ENCODE measurements at places on chromosomes 5 and 9. TPM values are rescaled to one million over a fixed set of nuclear protein-coding genes. Genes with fewer than 3 reads are reported as not detected.

DNA sequence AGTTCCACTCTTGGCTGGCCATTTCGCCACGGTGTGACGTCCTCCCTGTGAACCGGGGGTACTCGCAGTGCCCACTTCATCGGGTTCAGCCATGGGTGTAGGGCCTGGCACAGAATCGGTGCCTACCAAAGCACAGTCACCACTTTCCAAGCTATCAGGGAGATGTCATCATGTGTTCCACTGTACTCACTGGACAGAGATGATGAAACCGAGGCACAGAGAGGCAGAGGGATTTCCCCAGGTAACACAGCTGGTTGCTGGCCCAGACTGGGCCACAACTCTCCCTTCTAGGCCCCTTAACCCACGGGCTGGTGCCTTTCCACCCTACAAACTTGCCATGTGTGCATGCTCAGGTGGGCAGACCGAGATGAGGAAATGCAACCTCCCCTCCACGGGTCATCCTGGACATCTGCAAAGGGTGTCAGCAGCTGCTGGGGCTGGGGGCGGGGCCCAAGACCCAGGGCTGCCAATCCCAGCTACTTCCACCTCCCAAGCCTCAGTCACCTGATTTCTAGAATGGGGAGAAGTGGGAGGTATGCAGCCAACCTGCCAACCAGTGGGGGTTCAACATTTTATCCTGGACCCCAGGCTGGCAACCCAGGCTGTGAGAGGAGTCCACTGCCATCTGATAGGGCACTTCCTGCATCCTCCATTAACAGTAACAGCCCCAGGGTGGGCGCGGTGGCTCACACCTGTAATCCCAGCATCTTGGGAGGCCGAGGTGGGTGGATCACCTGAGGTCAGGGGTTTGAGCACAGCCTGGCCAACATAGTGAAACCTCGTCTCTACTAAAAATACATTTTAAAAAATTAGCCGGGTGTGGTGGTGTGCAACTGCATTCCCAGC is 893 bp upstream of the SH2D3C start:
- DNase-seq: peak; percentile 33

DNA sequence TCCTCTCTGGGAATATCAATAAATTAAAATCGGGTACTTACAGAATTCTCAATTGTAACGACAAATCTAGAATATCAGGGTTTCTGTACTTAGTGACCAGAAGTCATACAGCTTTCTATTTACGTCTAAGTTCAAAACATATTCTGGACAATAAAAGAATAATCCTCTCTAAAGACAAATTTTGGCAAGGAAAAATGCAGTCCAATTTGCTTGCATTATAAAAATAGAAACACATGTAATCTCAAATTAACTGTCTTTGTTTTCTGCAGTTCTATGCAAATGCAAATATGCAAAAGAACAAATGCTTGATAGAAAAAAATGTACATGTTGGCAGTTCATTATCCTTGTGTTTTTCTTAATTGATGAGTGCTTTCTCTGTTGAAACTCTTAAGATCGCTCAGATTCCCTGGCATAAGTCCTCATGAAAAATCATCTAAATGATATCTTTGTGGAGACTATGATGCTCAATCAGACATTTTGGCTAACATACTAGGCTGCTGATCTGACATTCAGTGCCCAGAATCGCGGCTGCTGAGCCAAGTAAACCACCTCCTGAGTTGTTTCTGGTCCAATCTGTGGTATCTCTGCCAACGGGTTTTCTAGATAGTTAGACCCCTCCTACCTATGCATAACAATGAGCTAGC is 990.1 kb upstream of the C9orf72 start:
- DNase-seq: no peak

DNA sequence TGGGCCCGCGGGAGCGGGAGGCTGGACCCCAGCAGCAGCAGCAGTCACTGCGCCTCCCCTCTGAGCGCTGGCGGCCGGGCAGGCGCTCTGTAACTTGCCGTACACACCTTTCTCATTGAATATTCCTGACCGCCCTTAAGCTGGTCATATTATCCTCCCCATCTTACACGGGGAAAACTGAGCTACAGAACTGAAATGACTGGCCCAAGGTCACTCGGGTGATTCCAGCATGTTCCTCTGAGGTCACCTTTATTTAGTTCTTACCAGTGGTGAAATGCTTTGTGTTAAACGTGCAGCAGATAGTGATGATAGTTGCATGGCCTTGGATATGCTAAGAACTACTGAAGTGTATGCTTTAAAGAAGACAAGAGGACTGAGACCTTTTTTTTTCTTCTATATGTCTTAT is 607 bp downstream of the UQCRQ start:
- no peak for DNase-seq

DNA sequence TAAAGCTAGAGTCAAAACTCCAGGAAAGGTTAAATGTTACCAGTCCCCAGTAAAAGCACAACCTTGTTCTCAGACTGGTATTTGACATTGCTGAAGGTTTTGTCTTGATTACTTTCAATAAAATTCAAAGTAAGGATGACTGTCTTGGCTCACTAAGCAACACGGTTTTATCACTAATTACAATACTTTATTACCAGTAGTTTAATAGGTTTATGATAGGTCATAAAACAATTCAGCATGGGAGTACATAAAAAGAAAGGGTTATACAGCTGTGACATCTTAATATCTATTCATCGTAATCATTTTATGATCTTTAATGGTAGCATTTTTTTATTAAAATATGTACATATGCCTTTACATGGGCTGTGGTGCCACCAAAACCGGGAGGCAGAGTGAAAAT is 370.7 kb upstream of the IRX2 start:
- no peak for DNase-seq

GRCh38 chr5:77984587-77984986 is 208.4 kb upstream of the TBCA start:
- no peak for DNase-seq

DNA sequence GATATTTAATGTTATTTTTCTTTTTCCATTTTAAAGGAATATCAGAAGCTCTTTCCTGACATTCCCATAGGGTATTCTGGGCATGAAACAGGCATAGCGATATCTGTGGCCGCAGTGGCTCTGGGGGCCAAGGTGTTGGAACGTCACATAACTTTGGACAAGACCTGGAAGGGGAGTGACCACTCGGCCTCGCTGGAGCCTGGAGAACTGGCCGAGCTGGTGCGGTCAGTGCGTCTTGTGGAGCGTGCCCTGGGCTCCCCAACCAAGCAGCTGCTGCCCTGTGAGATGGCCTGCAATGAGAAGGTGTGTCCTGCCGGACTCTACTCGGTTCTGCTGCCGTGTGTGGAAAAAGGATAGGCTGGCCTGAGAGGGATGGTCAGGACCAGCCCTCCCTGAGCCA is 24.2 kb downstream of the NANS start:
- DNase-seq: no peak

DNA sequence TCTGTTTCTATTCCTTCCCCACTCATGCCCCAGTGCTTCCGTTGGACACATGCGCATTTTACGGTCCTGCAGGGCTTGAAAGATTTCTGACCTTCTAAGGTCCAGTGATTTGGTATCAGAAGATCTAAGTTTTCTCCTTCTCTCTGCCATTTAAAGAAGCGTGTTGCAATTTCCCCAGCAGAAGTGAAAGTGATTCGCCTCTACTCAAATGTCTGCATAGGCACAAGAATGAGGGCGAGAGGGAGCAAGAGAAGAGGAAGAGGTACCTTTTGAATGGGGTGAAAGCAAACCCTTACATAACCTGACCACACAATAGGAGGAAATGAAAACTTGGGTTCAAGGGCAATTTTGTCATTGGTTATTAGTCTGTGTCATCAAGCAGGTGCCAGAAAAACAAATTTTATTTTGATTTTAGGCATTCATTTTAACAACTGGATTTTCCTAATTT is 31.7 kb upstream of the NR3C1 start:
- DNase-seq: no peak

- no peak for DNase-seq
These were observed 1392.3 kb upstream of the CDH9 start for GRCh38 chr5:28430565-28431178.

DNA sequence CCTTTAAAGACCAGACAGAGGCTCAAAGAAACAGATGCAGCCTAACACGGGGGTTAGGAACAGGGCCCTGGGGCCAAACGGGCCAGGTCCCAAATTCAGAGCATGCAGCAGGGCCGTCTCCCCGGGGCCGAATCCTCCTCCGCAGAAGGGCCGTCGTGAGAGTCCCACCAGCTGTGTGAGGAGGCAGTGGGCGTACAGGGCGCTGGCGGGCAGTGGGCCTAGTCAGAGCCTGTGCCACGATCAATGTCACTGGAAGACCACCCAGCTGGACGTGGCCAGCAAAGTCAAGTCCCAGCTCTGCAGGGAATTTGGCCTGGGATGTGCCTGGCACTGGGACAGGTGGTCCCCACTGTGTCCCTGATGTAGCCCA is 15.8 kb upstream of the FCN2 start:
- DNase-seq: no peak

DNA sequence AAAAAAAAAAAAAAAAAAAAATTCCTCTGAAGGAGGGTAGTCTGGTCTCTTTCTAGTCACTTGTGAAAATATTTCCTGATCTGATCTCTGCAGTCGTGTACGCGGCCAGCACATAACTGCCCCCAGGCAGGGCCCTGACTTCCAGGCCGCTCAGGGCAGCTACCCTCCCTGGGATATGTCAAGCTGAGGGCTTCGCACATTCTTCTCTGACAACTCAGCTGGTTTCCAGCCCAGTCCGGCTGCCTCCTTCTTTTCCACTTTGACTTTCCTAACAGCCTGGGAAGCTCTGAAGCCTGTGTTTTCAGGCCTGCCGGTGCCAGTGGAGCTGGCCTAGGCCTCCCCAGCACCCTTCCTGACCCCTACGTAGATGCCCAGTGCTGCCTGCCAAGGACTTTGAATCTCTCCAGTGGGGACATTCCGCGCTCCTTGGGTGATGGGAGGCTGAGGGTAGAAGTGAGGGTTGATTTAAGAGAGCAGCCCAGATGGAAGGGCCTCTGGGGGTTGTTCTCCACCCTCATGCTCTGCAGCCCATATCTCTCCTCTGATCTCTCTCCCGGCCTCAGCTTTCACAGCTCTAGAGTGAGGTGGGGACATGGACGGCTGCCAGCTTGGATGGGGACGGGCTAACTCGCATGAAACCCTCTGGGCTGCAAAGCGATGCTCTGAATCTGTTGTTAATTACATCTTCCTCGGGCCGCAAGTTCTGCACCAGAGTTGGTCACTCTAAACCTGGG is 20.7 kb downstream of the COL5A1 start:
- DNase-seq: no peak

DNA sequence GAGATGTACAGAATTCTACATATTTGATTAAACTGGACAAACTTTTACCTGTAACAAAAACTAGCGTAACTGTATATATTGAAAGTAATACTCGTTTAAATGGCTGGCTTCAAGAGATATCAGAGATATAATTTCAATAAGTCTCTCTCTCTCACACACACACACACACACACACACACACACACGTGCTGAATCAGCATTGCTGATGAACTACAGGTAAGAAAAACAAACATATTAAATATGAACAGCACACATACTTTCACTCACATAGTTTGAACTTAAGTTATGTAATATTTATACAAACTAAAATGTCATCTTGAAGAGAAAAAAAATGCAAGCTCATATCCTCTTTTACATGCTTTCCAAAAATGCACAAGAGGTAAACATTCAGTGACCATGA is 145.4 kb downstream of the BNC2 start:
- no peak for DNase-seq

DNA sequence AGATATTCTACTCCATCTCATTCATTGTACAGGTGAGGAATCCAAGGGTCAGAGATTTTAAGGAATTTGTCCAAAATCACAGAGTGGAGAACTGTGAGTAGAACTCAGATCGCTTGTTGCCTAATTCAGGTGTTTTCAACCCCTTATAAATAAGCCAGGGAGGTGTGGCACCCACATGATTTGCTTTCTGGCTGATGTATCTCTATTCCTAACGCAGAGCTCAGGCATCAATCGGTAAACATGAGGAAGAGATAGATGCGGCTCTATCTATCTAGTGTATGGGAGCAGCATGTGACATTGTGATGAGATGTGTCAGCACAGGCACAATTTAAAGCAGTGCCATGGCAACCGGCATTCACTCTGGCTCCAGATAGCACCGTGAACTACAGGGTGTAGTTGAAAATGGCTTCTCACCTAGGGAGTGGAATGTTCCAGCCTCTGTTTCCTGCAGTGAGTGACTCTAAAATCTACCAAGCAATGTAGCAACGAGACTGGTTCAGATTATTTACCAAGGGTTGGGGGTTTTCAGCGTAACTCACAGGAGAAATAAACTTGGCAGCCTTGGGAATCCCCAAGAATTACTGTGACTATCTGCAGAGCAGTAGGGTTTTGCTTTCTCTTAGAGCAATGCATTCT is 53.4 kb upstream of the SUB1 start:
- peak; percentile 56 for DNase-seq

DNA sequence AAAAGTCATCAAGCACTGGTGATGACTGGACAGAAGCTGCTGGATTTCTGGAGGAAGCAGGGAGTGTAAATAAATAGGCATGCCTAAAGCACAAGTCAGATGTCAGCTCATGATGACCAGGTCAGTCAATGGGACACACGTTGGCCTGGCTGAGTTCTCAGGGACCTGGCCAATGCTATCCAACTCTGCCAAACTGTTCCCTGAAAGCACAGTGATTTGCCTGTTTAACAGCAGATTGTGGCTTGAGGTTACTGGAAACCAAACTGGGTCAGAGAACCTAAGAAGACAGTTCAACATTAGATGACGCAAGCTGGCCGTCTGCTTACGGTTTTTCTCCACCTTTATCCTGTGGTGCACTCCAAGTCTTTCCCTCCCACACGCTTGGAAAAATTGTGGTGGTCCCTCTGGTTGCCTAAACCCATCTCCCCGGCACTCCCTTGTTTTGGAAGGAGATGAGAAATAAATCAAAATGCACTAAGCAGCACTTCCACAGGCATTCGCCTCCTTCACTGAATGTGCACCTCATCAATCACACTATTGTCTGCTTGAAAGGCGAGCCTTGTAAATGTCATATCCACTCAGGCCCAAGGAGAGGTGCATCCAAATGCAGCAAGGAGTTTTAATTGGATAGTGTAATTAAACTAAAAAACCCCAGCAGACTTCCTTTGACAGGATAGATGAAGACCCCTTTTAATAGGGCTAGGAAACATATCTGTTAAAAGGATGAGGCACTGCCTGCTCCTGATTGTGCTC is 199.4 kb downstream of the GAPVD1 start:
- DNase-seq: no peak

DNA sequence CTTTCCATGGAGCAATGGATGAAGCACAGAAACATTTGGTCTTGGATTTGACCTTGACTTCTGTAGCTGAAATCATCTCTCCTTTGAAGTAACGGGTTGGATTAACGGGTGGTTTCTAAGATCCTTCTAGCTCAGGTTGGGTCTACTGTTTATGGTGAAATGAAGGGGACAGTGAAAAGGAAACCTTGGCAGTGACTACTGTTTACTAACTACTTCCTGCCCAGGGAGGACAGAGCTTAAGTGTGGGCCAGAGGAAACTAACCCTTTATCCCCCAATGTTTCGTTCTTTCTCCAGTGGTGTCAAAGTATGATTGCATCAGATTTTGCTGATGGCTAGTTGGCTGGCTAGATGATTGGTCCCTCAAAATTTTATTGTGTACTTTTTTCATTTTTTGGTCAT is 22.2 kb downstream of the SKP2 start:
- DNase-seq: no peak

- DNase-seq: no peak
These were observed 455.6 kb upstream of the ACTBL2 start for GRCh38 chr5:57938174-57938557.

The GLRA1 gene
- polyA plus RNA-seq: not detected

The CKMT2 gene
- not detected for polyA plus RNA-seq

The INIP gene
- 55.3 TPM for polyA plus RNA-seq

The UGT3A1 gene
- polyA plus RNA-seq: not detected

The LRRTM2 gene
- polyA plus RNA-seq: not detected

The CRAT gene
- polyA plus RNA-seq: 9.4 TPM

All from CD4-positive, CD25-positive, alpha-beta regulatory T cell (primary cell).